ENCODE measurements at places on chromosomes 1 and 21. TPM values are rescaled to one million over a fixed set of nuclear protein-coding genes. Genes with fewer than 3 reads are reported as not detected.

The CHD5 gene
- total RNA-seq, result 0.61 TPM

The SLC44A5 gene
- total RNA-seq, result 0.24 TPM

The PDPN gene
- 0.20 TPM for total RNA-seq

The UBASH3A gene
- total RNA-seq, result 38.7 TPM

The PSMB2 gene
- 119 TPM for total RNA-seq

The AMY1C gene
- total RNA-seq, result not detected

The ALX3 gene
- not detected for total RNA-seq

The OR2T10 gene
- not detected for total RNA-seq

The SLC2A5 gene
- total RNA-seq, result not detected

The AADACL3 gene
- total RNA-seq, result not detected

Measured in CD8-positive, alpha-beta memory T cell (primary cell).